AML-193 (cell line): ENCODE measurements at places on chromosomes 12 and 14.

- no peak for DNase-seq
These were observed 46.7 kb downstream of the HSPB8 start for GRCh38 chr12:119225454-119225853.

- no peak for DNase-seq
These were observed 214.1 kb downstream of the FBXL14 start for GRCh38 chr12:1380171-1380851.

GRCh38 chr14:53432378-53432802 is 279.3 kb upstream of the DDHD1 start:
- peak; percentile 29 for DNase-seq

DNA sequence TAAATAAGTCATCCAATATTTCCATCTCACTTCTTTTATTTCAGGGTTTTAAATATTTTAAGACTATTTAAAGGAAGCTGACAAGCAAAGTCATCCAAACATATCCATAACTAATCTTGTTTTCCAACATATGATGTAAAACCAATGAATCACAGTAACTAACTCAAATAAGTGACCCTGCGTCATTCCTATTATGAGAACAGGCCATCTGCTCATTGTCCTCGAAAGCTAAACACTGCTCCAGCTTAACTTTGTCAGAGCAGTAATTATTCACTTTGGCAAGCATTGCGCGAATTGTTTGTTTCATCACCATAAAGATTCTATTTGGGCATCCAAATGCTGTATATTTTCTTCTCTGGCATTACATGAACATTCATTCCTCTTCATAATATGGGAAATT is 99.1 kb downstream of the CAPZA3 start:
- no peak for DNase-seq

GRCh38 chr12:132807295-132808092 is 21.2 kb downstream of the GOLGA3 start:
- DNase-seq: no peak
